Activated CD4-positive, alpha-beta memory T cell treated with anti-CD3 and anti-CD28 coated beads, Interleukin-2, amount 10 ng/mL, durations not matched to agents 7 days and 5 days (primary cell): ENCODE measurements at places on chromosomes 7 and 10. TPM values are rescaled to one million over a fixed set of nuclear protein-coding genes. Genes with fewer than 3 reads are reported as not detected.

The WIPF3 gene
- not detected for total RNA-seq

The CLDN3 gene
- not detected for total RNA-seq

The MMD2 gene
- not detected for total RNA-seq

The ZNF735 gene
- not detected for total RNA-seq

The DGKI gene
- 0.91 TPM for total RNA-seq

The NOS3 gene
- 30.2 TPM for total RNA-seq

The EFCAB10 gene
- not detected for total RNA-seq

The TRIM74 gene
- total RNA-seq = 2.5 TPM
